ENCODE measurements at places on chromosomes 4 and X. TPM values are rescaled to one million over a fixed set of nuclear protein-coding genes. Genes with fewer than 3 reads are reported as not detected.
A peak's percentile ranks its signal among the peaks of the same experiment; 100 is the strongest.

GRCh38 chr4:182560358-182560757, 317.2 kb downstream of the TENM3 start:
- no peak for DNase-seq

- no peak for DNase-seq
Measured at GRCh38 chr4:77169481-77169880, 12.5 kb downstream of the CCNG2 start.

- DNase-seq = peak; percentile 31
Measured at GRCh38 chr4:183445097-183445428, 627 bp downstream of the CDKN2AIP start.

DNA sequence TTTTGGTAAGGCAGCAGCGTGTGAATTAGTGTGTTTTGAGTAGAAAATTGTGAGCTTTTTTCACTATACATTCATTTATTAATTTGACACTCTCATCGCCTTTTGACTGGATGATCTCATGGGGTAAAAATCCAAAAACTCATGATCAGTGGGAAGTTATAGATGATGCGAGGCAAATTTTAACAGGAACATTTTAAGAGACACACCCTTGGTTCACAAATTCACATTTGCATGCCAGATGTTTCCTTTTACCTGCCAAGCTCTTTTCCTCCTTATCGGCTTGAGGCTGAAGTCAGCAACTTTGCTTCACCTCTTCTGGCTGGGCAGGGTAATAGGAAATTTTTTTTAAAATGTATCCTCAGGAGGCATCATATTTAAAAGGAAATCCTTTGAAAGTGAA, 318.0 kb upstream of the HS3ST1 start:
- DNase-seq = no peak

Gene TMA16
- total RNA-seq = 15.4 TPM

- DNase-seq = no peak
Measured at GRCh38 chr4:138644322-138644721, 371.3 kb upstream of the NOCT start.

Gene NXF2B
- total RNA-seq = not detected

Gene MAGEA4
- not detected for total RNA-seq

DNA sequence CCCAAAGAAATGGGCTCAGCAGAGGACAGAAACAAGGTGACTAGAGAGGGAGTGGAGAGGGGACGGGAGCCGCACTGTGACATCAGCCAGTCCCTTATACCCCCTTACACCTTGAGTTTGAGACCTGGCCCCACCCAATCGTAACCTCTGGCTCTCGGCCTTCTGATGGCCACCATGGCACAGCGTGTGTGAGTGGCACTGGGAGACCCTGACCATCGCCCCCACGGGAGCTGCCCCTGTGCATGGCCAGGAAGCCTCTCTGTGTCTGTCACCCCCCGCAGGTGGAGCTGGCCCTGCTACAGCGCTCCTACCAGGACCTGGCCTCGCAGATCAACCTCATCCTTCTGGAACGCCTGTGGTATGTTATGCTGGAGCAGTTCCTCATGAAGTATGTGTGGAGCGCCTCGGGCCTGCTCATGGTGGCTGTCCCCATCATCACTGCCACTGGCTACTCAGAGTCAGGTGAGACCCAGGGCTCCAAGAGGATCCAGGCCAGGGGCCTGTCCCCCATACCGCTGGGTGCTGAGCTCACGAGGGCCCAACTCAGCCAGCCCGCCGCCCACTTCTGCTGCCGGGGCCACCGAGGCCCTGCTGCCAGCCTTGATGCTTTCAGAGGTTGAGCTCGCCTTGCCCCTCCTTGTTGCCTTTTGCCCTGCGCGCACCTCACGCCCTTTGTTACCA, 4.4 kb downstream of the ABCD1 start:
- DNase-seq = no peak

Gene GLUD2
- total RNA-seq = not detected

DNA sequence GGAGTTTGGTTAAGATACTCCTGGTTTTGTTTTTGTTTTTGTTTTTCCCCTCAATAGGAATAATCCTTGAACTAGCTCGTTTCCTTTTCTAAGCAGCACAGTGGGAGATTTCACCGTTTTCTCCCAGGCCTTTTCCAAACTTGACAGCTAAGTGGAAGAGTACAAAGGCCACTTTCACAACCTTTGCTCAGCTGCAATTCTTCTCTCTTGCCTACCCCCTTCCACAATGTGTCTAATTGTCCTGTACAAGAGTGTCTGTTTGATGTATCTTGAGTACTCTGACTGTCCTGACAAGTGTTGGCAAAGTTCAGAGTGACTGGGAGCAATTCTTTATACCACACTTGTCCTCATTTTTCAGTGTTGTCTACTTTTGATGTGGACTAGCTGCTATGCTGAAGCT, 674.3 kb upstream of the AMOT start:
- no peak for DNase-seq

Gene HTN3
- total RNA-seq = not detected

- DNase-seq = no peak
Measured at GRCh38 chr4:89939994-89940393, 45.3 kb downstream of the MMRN1 start.

DNA sequence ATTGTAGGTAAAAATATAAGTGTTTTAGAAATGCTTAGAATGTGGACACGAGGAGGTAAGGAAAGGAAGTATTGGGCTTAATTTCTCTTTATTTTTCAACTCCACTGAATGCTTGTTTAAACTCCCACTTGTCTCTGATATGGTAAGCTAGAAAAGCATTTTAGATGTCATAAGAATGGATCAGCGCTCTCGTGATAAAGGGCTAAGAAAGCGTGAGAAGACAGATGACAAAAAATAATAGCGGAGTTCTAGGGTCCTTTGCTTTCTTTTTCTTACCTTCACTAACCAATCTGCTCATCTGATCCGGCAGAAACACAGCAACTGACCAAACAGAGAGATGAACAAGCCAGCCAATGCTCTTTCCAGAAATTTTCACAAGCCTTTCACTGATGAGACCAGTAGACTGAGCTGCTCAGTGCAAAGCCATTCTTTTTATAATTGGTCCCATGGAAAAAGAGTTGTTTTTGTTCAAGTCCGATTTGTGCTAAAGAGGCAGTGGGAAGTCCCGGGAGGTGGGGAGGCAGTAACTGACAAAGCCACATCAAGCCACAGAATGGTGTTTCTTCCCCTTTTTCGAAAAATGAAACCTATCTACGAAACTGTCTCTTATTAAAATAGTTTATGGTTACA, at the start of gene TASL:
Gene TASL (minus strand): TSS at position 405 of the 630 bp plus-strand sequence. CDS start 17,411 bp downstream, outside the sequence.
- DNase-seq = no peak

Gene MSX1
- 1.2 TPM for total RNA-seq

DNA sequence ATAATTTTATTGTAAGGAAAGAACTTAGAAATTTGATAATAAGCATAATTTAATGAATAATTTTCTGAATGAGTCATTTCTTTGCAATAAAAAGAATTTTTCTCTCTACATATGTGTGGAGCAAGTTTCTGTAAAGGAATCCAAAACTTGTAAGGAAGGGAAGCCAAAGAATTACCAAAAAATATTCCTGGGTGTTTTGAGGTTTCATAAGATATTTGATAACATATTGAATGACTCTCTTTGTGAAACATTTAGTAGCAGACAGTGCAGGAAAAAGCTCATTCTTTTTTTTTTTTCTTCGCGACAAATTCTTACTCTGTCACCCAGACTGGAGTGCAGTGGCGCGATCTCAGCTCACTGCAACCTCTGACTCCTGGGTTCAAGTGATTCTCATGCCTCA, 469.0 kb upstream of the MAGEB2 start:
- no peak for DNase-seq

GRCh38 chrX:27336466-27337091, 126.6 kb downstream of the PPP4R3C start:
- DNase-seq = no peak
